ENCODE measurements at places on chromosomes 12 and 14.
A peak's percentile ranks its signal among the peaks of the same experiment; 100 is the strongest.

- peak; percentile 79 for DNase-seq
These were observed 771 bp downstream of the DAAM1 start for GRCh38 chr14:59189091-59189785.

- no peak for DNase-seq
These were observed 933.5 kb downstream of the VRK1 start for GRCh38 chr14:97730706-97731105.

DNA sequence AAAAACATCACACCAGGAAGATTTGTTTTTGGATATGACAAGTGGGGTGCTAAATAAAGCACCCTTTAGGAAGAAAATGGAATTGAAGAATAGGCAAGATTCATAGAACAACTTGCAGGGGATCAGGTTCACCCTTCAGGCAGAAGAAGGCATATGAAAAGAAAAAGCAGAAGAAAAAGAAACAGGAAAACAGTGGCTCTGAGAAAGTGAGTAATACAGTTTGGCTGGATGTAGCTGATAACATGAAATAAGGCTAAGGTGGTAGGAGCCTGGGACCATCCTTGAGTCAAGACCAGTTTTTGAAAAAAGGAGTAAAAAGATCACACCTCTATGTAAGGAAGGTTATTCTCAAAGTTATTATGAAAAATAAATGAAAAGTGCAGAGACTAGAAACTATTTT is 42.4 kb downstream of the TRIP11 start:
- peak; percentile 26 for DNase-seq

DNA sequence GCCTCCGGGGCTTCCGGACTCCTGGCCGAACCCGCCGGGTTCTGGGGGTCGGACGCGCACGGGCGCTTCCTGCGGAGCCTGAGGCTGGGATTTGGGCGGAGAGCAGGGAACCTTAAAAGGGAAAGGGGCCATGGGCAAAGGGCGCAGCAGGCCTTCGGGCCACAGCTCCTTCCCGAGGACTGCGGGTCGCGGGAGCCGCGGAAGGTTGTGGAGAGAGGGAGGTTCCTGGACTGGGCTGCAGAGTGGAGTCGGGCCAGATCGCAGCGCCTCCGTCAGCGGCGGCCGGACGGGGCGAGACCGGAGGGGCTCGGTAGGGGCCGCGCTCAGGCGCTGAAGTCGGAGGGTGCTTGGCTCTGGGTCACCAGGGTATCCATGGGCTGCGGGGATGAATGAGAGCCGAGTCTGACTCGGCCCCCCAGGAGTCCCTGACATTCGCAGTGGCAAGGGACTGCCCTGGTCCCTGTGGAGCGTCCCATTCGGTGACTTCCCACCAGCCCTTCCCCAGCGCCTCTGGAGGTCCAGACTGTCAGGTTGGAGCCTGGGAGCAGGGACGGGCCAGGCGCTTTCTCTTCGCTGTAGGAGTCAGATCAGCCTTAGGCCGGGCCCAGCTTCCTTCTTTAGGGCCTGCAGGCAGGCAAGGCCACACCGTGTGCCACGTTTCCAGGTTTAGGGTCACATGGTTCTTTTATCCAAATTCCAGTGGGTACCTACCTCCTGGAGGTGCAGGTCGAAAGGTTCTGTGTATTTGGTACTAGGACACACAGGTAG is 938 bp upstream of the SLC25A29 start:
- DNase-seq = no peak

GRCh38 chr14:58755031-58755925 is 117.5 kb downstream of the DACT1 start:
- DNase-seq = no peak

DNA sequence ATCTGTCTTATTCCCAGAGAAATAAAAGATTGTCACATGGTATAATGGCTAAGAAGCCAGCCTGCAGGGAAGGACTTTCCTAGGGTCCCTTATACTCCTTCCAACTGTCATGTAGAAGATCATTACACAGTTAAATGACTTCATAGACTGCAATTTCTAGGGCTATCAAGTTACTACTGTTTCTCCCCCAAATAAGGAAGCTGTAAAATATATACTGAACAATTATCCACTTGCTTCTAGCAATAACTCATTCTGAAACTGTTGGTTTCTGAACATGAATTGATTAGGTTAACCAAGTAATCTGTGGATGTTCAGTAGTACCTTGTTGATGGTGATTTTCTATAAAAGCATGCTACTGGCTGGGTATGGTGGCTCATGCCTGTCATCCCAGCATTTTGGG is 44.6 kb downstream of the A2ML1 start:
- no peak for DNase-seq

DNA sequence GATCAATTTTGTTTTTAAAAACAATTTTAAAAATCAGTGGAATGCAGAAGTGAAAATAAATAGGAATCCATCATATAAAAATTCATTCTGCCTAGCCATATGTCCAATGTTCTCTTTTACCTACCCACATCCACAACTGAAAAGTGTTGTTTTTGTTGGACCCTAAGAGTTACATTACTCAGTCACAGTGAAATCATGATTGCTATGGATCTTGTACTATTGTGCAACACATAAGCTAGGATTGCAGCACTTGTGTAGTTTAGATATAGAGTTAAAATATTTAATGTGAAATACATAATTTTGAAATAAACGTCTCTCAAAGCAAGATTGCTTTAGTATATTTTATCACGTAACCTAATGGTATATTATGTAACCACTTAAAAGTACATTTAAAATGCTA is 213.3 kb upstream of the CLEC14A start:
- DNase-seq = no peak

DNA sequence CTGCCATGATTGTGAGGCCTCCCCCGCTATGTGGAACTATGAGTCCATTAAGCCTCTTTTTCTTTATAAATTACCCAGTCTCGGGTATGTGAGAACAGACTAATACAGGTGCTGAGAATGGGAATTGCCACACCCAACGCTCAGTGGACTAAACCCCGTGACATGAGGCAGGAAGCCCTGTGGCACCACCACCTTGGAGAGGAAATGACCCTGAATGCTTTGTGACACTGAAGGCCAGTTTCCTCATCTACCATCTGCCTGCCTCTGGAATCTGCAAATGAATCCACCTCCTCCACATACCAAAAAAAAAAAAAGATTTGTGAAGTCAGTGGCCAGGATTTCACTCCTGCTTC is 41.6 kb downstream of the NT5DC3 start:
- DNase-seq = no peak

- no peak for DNase-seq
These were observed 78.3 kb downstream of the DDX51 start for GRCh38 chr12:132065609-132066344.

- DNase-seq = no peak
These were observed 27.9 kb upstream of the MYF6 start for GRCh38 chr12:80679346-80680131.
